Iris pigment epithelial cell (primary cell): ENCODE measurements at places on chromosomes 16 and 17.
A peak's percentile ranks its signal among the peaks of the same experiment; 100 is the strongest.

GRCh38 chr17:40343219-40344119 is 21.1 kb downstream of the GJD3 start:
- no peak for DNase-seq

DNA sequence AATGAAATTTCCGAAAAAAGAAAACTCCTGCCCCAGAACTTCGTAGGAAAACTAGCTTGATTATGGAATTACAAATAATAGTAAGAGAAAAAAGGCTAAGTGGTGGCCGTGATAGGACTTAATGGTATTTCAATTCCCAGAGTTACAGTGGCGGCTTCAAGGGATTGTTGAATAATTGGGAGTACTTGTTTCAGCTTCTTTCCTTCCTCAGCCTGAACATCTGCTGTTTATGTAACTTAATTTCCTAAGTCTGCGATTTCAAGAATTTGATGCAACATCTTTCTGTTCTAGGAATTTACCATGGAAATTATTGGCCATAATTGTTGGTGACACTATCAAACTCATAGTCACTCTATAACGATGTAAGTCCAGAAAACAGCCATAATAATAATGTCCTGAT is 684 bp upstream of the APPBP2 start:
- peak; percentile 34 for DNase-seq

GRCh38 chr17:16507918-16508533 is 16.0 kb upstream of the LRRC75A start:
- no peak for DNase-seq

- DNase-seq, result no peak
Measured at GRCh38 chr17:63162406-63163157, 196.5 kb downstream of the TANC2 start.

DNA sequence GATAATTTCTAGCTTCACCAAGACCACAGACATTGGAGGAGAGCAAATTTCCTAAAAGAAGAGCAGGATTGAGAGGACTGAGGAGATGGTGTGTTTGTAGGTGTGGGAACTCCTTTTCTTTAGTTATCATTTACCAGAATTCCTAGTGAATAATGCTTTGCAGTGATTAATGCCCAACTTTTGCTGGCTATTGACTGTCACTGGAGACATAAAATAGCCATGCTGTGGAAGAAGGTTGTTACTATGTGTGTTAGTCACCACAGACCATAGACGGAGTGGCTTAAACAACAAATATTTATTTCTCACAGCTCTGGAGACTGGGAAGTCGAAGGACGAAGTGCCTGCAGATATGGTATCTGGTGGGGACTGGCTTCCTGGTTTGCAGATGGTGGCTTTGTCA is 179.1 kb downstream of the SHISA9 start:
- no peak for DNase-seq

GRCh38 chr16:17069681-17070080 is 401.1 kb downstream of the XYLT1 start:
- no peak for DNase-seq

GRCh38 chr17:19641687-19642372 is 6.7 kb upstream of the ALDH3A2 start:
- no peak for DNase-seq

- DNase-seq, result no peak
Measured at GRCh38 chr17:73776351-73777130, 132.3 kb upstream of the SDK2 start.

- no peak for DNase-seq
Measured at GRCh38 chr16:79212114-79212791, 388.3 kb downstream of the MAF start.

- DNase-seq, result no peak
Measured at GRCh38 chr17:2412561-2413021, 11.7 kb upstream of the MNT start.

GRCh38 chr17:38735161-38735997 is 5.2 kb downstream of the CISD3 start:
- no peak for DNase-seq

DNA sequence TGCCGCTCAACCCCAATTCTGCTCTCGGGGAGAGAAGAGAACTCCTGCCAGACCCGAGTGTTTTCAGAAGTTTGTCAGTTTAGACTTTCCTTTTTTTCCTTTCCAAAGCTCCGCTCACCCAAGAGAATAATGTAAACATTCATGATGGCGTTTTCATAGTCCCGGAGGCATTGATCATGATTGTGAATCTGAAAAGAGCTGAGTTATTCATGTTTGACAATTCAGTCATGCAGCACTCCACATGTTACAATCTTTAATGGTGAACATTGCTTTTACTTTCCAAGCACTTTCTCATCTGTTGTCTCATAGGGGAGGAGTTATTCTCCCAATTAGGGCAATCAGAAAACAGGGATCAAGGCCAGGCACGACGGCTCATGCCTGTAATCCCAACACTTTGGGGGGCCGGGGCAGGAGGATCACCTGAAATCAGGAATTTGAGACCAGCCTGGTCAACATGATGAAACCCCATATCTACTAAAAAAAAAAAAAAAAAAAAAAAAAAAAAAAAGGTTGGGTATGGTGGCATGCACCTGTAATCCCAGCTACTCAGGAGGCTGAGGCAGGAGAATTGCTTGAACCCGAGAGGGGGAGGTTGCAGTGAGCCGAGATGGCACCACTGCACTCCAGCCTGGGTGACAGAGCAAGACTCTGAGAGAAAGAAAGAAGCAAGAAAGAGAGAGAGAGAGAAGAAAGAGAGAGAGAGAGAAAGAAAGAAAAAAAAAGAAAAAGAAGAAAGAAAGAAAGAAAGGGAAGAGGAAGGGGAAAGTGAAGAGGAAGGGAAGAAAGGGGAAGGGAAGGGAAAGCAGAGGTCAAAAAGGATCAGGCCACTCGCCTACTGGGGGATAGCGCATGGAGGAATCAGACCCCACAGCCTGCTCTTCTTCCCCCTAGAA is 70.0 kb upstream of the TNRC6C start:
- DNase-seq, result no peak

GRCh38 chr16:52309446-52310416 is 237.2 kb downstream of the TOX3 start:
- no peak for DNase-seq

- DNase-seq, result no peak
Measured at GRCh38 chr16:50024207-50024606, 818 bp upstream of the CNEP1R1 start.

DNA sequence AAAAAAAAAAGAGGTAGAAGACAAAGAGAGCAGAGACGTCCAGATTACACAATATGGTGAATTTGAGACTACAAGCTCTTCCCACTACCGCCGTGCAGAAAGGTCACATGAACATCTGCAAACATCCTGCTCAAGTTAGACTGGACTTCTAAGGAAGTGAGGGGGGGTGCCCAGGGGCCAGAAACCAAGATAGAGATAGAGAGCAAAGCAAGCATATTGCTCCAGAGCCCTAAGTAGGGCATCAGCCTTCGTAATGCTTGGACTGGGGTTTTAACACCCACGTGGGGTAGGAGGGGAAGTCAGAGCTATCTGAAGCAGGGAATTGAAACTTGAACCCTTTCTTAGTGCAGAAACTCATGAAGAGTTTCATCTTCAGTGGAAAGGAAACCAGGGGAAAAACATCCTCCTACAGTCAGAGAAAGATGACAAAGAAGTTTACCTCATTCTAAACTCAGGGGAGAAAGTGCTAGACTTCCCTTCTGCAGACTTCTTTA is 8.7 kb downstream of the CLEC19A start:
- peak; percentile 17 for DNase-seq
